Hepatocyte (in vitro differentiated cells): ENCODE measurements at places on chromosomes 2 and 18. TPM values are rescaled to one million over a fixed set of nuclear protein-coding genes. Genes with fewer than 3 reads are reported as not detected.

DNA sequence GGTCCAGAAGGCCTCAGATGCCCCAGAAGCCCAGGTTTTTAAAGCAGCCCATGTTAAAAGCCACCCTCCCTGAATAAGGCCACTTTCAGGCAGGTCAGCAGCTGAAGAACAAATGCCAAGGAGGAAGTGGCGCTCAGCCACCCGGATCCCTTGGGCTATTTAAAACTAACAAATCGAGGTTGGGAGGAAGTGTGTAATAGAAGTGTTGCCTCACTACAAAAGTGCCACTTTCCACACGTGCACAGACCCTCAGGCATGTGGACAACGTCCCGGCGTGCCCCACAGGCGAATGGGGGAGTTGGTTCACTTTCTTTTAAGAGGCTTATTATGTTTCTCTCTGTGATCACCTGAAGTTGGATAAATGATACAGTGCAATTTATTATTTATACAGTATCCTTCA is 173.8 kb upstream of the SALL3 start:
- DNase-seq, result no peak
- no peak overlapping the region for H3K4me3 ChIP-seq
- no peaks in the 10 kb centered on the region for H3K4me1 ChIP-seq
- no peaks in the 10 kb centered on the region for H3K36me3 ChIP-seq

- no peak overlapping the region for H3K27ac ChIP-seq
- DNase-seq, result no peak
- H3K4me1 ChIP-seq, result no peaks in the 10 kb centered on the region
- no peaks in the 10 kb centered on the region for H3K36me3 ChIP-seq
- no peak overlapping the region for H3K4me3 ChIP-seq
Observed at GRCh38 chr2:16736633-16737032, 71.0 kb upstream of the CYRIA start.

- H3K4me3 ChIP-seq, result no peak overlapping the region
- no peak for DNase-seq
- no peaks in the 10 kb centered on the region for H3K27me3 ChIP-seq
- no peaks in the 10 kb centered on the region for H3K36me3 ChIP-seq
- no peak overlapping the region for H3K27ac ChIP-seq
Observed at GRCh38 chr2:64219149-64219548, 74.9 kb upstream of the PELI1 start.

DNA sequence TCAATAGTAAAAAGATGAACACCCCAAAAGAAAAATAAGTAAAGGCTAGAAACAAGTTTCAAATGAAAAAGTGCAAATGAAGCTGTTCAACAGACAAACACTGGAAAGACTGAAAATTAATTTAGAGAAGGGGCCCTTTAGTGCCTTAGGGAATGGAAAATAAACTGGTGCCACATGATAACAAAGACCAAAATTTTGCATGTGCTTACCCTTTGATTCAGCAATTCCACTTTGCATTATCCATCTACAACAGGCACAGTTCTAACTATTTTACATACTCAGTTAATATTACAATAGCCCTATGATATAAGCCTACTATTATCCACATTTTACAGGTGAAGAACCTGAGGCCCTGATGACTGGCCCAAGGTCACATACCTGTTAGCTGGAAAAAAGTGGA is 183.9 kb downstream of the NBAS start:
- no peaks in the 10 kb centered on the region for H3K4me1 ChIP-seq
- no peaks in the 10 kb centered on the region for H3K27me3 ChIP-seq
- no peak overlapping the region for H3K4me3 ChIP-seq
- H3K27ac ChIP-seq, result no peak overlapping the region

DNA sequence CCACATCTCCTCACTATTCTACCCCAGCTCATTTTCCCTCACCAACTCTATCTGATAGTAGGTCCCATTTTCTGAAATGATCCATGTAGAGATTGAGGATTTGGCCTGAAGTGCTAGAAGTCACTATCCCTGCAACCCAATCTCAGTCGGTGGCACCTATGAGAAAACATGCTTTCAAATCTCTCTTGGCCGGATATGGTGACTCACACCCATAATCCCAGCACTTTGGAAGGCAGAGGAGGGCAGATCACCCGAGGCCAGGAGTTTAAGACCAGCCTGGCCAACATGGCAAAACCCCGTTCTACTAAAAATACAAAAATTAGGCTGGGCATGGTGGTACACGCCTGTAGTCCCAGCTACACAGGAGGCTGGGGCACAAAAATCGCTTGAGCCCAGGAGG is 19.1 kb upstream of the MARCHF4 start:
- no peak for DNase-seq
- no peaks in the 10 kb centered on the region for H3K27me3 ChIP-seq
- H3K27ac ChIP-seq, result no peak overlapping the region
- H3K4me3 ChIP-seq, result no peak overlapping the region
- no peaks in the 10 kb centered on the region for H3K4me1 ChIP-seq

Gene TSPYL6
- total RNA-seq, result not detected in 2 replicates

- H3K36me3 ChIP-seq, result no peaks in the 10 kb centered on the region
- H3K4me1 ChIP-seq, result peaks cover 4% of the 10 kb centered on the region
- no peak for DNase-seq
- H3K27ac ChIP-seq, result no peak overlapping the region
- no peaks in the 10 kb centered on the region for H3K27me3 ChIP-seq
Observed at GRCh38 chr18:2312440-2312839, 258.9 kb downstream of the METTL4 start.

Gene XDH
- 4.0 and 6.7 TPM in 2 replicates for total RNA-seq

GRCh38 chr2:61774351-61774750 is 79.5 kb downstream of the FAM161A start:
- no peaks in the 10 kb centered on the region for H3K4me1 ChIP-seq
- no peak overlapping the region for H3K4me3 ChIP-seq
- H3K36me3 ChIP-seq, result no peaks in the 10 kb centered on the region
- no peak for DNase-seq

DNA sequence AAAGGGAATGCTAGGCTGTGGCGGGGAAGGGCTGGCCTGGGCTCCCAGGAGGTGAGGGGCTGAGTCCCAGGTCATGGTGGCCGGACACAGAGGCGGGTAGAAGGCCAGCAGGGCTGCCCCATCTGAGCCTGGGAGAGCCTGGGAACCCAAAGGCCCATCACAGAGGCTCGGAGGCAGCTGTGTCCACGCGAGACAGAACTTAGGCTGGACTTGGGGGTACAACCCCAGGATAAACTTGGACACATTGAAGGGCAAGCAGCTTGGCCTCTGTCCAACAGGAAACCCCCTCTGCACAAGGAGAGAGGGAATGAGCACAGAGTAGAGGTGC is 95.9 kb downstream of the ZFP36L2 start:
- no peaks in the 10 kb centered on the region for H3K36me3 ChIP-seq
- H3K4me3 ChIP-seq, result no peak overlapping the region
- no peak for DNase-seq
- H3K4me1 ChIP-seq, result peaks cover 27% of the 10 kb centered on the region
- H3K27me3 ChIP-seq, result no peaks in the 10 kb centered on the region

Gene TTN
- 6.4 and 10.1 TPM in 2 replicates for total RNA-seq

DNA sequence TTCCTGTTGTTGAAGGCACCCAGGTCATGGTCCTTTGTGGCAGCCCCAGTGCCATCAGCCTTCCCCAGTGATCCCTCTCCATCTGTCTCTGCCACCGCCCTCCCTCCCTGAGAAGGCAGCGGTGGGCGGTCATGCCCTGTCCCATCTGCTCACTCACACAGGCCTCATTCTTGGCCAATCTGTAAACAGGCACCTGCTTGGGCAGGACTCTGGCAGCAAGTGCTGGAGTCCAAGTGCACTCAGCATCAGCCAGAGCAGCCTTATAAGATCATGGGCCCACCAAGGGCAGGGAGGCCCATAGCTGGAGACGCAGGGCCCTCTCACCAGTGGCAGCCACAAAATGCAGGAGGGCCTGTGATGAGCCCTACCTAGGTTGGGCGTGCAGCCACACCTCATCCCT is 140.9 kb downstream of the TWIST2 start:
- no peak overlapping the region for H3K27ac ChIP-seq
- H3K27me3 ChIP-seq, result no peaks in the 10 kb centered on the region
- no peak overlapping the region for H3K4me3 ChIP-seq
- no peaks in the 10 kb centered on the region for H3K36me3 ChIP-seq

Gene POU3F3
- not detected in 2 replicates for total RNA-seq

- H3K4me3 ChIP-seq, result no peak overlapping the region
- no peak for DNase-seq
- no peaks in the 10 kb centered on the region for H3K4me1 ChIP-seq
- no peaks in the 10 kb centered on the region for H3K27me3 ChIP-seq
Observed at GRCh38 chr2:69490486-69490885, 53.3 kb upstream of the NFU1 start.

- H3K27ac ChIP-seq, result no peak overlapping the region
- no peak for DNase-seq
- H3K27me3 ChIP-seq, result no peaks in the 10 kb centered on the region
- no peak overlapping the region for H3K4me3 ChIP-seq
Observed at GRCh38 chr2:96097951-96098823, 18.2 kb downstream of the ADRA2B start.

Gene TNFAIP6
- 9.0 and 13.0 TPM in 2 replicates for total RNA-seq

Gene ATP6V1B1
- total RNA-seq, result 0.84 and 1.7 TPM in 2 replicates

GRCh38 chr2:147548451-147548850 is 296.4 kb upstream of the ACVR2A start:
- H3K27ac ChIP-seq, result no peak overlapping the region
- no peaks in the 10 kb centered on the region for H3K27me3 ChIP-seq

DNA sequence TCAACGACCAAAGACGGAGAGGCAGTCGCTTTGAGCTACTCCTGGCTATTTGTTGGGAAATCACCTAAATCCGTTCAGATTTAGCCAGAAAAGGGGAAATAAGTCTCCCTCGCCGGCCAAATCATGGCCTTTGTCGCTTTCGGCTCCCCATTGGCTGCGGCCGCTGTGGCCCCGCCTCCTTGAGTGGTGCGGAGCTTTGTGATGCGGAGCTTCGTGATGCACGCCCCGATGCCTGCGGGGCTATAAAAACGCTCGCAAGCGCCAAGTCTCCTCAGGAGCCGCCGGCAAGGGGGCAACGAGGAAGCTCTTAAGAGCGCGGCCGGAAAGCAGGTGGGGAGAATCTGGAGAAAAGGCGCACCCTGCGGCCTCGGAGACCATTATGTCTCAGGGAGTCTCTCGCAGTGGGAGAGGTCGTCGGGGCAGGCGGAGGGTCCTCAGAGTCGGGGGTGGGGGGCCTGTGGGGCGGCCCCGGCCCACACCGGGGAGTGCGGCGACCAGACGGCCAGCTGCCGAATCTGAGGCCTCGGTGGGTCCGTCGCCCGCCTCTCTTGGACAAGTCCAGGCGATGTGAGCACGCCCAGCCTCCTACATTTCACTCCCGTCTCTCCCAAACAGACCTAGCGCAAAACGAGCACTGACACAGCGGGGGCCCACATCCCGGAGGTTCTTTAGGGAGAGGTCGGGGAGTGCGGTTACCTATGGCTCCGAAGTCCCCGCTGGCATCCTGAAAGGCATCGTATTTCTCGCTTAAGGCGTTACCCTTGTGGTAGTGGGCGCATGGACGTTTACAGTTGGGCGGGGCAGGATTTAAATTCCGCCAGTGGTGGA is at the start of gene CABYR:
TSS of gene CABYR (plus strand) at position 274 of the 828 bp plus-strand sequence. CDS start 4,053 bp downstream, outside the sequence.
- H3K36me3 ChIP-seq, result no peaks in the 10 kb centered on the region
- peak within 1 kb of the TSS; percentile 39 for H3K4me3 ChIP-seq
- peak within 1 kb of the TSS; percentile 58 for H3K27ac ChIP-seq
- peak; percentile 90 for DNase-seq

GRCh38 chr2:196449083-196449482 is 190.4 kb upstream of the CCDC150 start:
- no peaks in the 10 kb centered on the region for H3K4me1 ChIP-seq
- no peak overlapping the region for H3K4me3 ChIP-seq
- H3K36me3 ChIP-seq, result no peaks in the 10 kb centered on the region
- no peak overlapping the region for H3K27ac ChIP-seq
- no peak for DNase-seq

Gene ACMSD
- 6.5 and 8.6 TPM in 2 replicates for total RNA-seq

Gene MAPRE3
- 8.0 and 8.6 TPM in 2 replicates for total RNA-seq

GRCh38 chr18:48090702-48091101 is 160.2 kb upstream of the SMAD2 start:
- no peaks in the 10 kb centered on the region for H3K27me3 ChIP-seq
- no peaks in the 10 kb centered on the region for H3K4me1 ChIP-seq
- no peak overlapping the region for H3K4me3 ChIP-seq
- H3K36me3 ChIP-seq, result no peaks in the 10 kb centered on the region

DNA sequence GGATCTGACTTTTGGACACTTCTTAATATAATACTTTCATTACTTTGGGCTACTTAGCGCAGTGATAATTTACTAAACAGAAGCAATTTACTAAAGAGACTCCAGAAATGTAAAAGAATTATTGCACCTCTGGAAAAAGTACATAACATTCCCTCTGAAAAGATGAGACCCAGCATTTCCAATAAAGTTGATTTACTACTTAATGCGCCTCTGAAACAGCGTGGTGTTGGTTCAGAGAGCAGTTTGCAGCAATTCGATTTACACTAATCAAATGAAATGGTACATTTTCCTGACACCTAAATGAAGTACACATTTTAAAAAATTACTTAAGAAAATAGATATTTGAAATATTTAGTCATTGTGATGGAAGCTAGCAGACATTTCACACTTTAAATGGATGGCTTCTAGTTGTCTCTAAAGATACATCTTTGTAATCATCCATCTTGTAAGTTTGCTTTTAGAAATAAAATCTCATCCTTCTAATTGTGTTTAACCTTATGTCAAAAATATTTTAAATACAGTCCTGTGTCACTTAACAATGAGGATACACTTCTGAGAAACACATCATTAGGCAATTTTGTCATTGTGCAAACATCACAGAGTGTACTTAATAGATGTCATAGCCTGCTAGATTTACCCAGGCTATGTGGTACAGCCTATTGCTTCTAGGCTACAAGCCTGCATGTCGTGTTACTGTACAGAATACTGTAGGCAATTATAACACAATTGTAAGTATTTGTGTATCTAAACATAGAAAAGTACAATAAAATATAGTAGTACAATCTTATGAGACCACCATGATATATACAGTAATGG is 284.6 kb upstream of the UBE2E3 start:
- no peaks in the 10 kb centered on the region for H3K27me3 ChIP-seq
- no peak for DNase-seq
- H3K4me3 ChIP-seq, result no peak overlapping the region
- peaks cover 9% of the 10 kb centered on the region for H3K4me1 ChIP-seq
- H3K27ac ChIP-seq, result no peak overlapping the region
- H3K36me3 ChIP-seq, result no peaks in the 10 kb centered on the region

GRCh38 chr2:60499651-60500265 is 53.7 kb downstream of the BCL11A start:
- H3K27me3 ChIP-seq, result no peaks in the 10 kb centered on the region
- DNase-seq, result no peak
- no peak overlapping the region for H3K27ac ChIP-seq
- peaks cover 25% of the 10 kb centered on the region for H3K4me1 ChIP-seq
- no peaks in the 10 kb centered on the region for H3K36me3 ChIP-seq

GRCh38 chr2:36762764-36763490 is 66.4 kb downstream of the VIT start:
- no peak for DNase-seq
- no peaks in the 10 kb centered on the region for H3K4me1 ChIP-seq
- no peak overlapping the region for H3K4me3 ChIP-seq
- no peaks in the 10 kb centered on the region for H3K36me3 ChIP-seq
- H3K27me3 ChIP-seq, result no peaks in the 10 kb centered on the region

- H3K27ac ChIP-seq, result peak overlapping the region; percentile 73
- no peaks in the 10 kb centered on the region for H3K27me3 ChIP-seq
- peak; percentile 59 for DNase-seq
- H3K4me1 ChIP-seq, result peaks cover 20% of the 10 kb centered on the region
- no peaks in the 10 kb centered on the region for H3K36me3 ChIP-seq
- H3K4me3 ChIP-seq, result no peak overlapping the region
Observed at GRCh38 chr2:42147641-42148274, 21.4 kb upstream of the EML4 start.

Gene PSMD14
- total RNA-seq, result 66.6 and 71.0 TPM in 2 replicates

- no peaks in the 10 kb centered on the region for H3K4me1 ChIP-seq
- no peak overlapping the region for H3K4me3 ChIP-seq
- no peak overlapping the region for H3K27ac ChIP-seq
- DNase-seq, result no peak
- H3K36me3 ChIP-seq, result no peaks in the 10 kb centered on the region
Observed at GRCh38 chr2:138415985-138416384, 85.6 kb upstream of the SPOPL start.

Gene RIT2
- not detected in 2 replicates for total RNA-seq

Gene ANKRD29
- total RNA-seq, result 12.1 and 17.4 TPM in 2 replicates

Gene GRHL1
- 10.0 and 10.9 TPM in 2 replicates for total RNA-seq

Gene CPLX4
- not detected in 2 replicates for total RNA-seq
